NCI-H446 (cell line): ENCODE measurements at places on chromosomes 5 and 9.

DNA sequence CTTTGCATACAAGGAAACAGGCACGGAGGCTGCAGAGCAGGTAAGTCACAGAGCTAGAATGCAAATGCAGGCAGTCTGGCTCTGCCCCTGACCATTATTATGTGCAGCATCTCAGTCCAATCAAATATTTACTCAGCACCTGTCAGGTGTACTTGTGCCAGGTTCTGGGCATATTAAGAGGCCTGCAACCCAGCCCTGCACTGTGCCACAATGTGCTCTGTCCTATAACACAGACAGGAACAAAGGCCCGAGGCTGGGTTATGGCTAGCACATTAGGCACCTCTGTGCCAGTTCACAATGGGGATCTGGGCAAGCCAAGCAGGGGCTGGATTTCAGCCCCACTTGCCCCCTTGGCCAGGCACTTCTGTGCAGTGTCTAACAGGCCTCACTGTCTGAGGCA, 14.0 kb downstream of the ARL15 start:
- no peak for DNase-seq

DNA sequence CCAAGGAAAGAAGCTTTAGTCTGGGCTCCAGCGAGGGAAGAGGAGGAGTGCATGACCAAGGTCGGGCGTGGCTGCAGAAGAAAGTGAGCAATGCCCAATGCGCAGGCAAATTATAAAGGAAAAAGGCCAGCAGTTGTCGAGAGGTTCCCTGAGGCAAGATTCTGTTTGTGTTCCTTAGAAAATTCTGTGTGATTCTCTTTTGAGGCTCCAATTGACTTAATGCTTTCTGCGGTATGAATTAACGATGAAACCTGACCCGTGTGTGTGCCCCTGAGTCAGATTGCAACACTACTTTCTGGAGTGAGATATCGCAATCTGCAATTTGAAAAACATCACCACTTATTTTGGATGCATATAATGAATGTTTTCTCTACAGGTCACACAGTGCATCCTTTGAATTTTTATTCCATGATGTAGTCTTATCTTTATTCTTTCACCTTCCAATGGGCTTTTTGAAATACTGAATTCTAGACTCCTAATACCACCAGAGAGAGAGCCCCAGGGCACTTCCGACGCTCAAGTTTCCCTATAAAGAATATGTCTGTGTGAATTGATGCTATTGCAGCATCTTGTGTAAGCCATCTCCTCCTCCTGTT, 117.9 kb upstream of the IL6ST start:
- DNase-seq, result no peak

DNA sequence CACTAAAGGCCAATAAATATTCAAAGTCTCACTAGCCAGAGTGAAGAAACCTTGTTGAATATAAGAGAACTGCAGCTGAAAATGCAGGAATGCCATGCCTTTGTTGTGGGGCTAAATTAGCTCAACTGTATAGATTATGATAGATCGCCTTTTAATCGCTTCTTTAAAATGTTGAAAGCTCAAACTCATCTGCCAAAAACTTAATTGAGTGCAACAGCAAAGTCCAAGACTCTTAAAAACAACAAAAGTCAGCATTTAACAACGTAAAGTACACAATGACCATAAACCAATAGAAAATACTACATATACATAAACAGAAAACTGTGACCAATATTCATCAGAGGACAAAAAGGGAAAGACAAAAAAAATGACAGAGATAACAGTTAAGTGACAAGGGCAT, 585.0 kb upstream of the CDH6 start:
- no peak for DNase-seq

DNA sequence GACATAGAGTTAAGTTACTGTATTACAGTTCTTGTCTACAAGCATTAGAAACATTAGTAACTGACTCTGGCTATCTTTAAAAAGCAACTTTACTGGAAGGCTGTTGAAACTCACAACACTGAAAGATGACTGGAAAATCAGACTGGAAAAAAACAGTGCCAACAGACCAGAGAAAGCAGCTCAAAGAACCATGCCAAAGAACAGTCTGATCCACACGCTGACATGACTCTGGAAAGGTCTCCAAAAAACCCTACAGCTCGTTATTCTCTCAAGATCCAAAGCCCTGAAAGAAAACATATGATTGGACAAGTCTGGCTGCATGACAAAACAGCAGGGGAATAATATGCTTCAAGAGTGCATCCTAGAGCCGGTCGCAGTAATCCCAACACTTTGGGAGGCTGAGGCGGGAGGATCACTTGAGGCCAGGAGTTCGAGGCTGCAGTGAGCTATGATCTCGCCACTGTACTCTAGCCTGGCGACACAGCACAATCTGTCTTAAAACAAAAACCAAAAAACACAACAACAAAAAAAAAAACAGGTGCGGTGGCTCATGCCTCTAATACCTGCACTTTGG, 5.6 kb downstream of the GOLPH3 start:
- peak; percentile 65 for DNase-seq

DNA sequence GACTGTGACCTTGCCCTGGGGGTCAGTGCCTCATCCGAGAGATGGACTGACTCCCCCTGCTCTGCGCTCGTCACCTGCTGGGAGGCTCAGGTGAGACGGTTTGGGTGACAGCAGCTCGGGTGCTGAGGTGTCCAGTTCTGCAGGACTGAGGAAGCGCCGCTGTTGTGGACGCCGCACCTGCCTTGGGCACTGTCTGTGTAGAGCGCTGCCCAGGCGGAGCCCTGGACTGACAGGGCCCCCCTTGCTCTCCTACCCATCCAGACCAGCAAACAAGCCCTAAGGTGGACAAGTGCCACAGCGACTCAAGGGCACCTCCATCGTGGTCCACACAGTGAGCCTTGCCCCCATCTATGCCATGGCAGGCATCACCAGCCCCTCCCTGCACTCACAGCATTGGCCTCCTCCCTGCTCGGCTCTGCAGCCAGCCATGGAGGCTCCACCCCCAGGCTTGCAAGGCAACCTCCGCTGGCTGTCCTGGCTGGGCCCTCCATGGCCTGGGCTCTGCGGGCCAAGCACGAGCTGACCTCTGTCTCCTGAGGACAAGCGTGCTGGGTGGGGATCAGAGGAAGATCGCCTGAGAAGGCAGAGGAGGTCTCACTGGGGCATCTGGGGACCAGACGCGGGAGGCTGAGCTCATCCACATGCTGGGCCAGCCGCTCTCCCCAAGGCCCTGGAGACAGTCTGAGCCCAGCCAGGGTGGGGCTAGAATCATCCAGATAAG, 87.1 kb upstream of the COL5A1 start:
- no peak for DNase-seq

GRCh38 chr5:42840269-42840668, 28.6 kb upstream of the SELENOP start:
- DNase-seq, result no peak
